Fibroblast of upper back skin (primary cell): ENCODE measurements at places on chromosomes 2 and 18.
A peak's percentile ranks its signal among the peaks of the same experiment; 100 is the strongest.

GRCh38 chr18:35467624-35468016, 30.1 kb downstream of the INO80C start:
- DNase-seq: no peak

- DNase-seq: peak; percentile 30
Measured at GRCh38 chr2:165239230-165239629, at the start of gene SCN2A. TSS of gene SCN2A (plus strand) at chr2:165239414. CDS start at chr2:165295824, 56,410 bp downstream.

- DNase-seq: no peak
Measured at GRCh38 chr18:39241534-39241933, 1675.9 kb upstream of the CELF4 start.

GRCh38 chr2:68420254-68420910, 46.7 kb downstream of the FBXO48 start:
- peak; percentile 69 for DNase-seq

DNA sequence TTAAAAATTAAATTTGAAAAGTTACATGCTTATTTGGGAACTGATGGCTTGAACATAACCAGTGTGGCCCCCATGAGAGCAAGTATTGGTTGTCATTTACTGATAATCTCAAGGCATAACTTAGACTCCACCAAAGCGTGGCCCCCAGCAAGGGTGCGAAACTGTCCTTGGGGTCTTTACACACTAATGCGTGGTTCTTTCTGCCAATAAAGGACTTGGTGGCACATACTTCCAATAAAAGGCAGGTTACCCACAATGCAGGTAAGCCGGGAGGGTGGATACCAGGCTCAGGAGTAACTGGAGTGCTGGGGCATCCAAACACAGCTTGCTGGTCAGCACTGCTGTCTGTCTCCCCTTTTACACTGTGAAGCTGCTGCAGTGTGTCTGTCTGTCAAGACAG, 278.2 kb upstream of the NCKAP5 start:
- no peak for DNase-seq

GRCh38 chr2:232200195-232200594, 178.4 kb upstream of the ALPP start:
- no peak for DNase-seq

DNA sequence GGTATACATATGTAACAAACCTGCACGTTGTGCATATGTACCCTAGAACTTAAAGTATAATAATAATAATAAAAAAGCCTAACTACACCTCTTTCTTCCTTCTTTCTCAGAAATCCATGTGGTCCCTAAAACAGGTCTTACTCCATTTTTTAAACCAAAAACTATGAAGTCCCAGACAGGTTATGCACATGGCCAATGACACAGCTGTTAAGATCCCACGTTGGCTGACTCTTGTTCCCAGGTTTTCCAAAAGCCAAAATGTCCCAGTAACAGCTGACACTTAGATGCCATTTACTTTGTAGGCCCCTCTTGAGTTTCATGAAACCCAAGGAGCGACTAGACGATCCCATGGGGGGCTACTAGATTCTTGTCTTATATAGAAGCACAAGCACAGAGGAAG, 97.0 kb downstream of the KCNF1 start:
- no peak for DNase-seq
